ENCODE measurements at places on chromosomes 2 and 18.

DNA sequence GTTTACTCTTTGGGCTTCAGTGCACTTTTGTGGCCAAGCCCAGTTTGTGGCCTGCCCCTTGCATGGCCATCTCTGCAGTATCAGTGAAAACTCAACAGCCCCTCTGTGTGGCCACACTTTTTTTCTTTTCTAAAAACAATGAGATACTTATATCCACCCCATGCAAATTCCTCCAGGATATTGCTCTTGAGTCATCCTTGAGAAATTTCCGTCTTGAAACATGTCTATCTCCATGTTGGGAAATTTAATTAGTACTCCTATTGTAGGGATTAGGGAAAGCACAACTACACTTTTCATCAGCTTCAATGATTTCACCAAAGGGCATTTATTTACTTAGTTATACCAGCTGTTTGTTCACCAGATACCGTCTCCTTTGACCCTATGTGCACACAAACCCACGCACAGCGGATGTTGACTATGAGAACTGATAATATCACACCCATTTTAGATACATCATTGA, 993.1 kb downstream of the TSN start:
- peak; percentile 26 for DNase-seq

DNA sequence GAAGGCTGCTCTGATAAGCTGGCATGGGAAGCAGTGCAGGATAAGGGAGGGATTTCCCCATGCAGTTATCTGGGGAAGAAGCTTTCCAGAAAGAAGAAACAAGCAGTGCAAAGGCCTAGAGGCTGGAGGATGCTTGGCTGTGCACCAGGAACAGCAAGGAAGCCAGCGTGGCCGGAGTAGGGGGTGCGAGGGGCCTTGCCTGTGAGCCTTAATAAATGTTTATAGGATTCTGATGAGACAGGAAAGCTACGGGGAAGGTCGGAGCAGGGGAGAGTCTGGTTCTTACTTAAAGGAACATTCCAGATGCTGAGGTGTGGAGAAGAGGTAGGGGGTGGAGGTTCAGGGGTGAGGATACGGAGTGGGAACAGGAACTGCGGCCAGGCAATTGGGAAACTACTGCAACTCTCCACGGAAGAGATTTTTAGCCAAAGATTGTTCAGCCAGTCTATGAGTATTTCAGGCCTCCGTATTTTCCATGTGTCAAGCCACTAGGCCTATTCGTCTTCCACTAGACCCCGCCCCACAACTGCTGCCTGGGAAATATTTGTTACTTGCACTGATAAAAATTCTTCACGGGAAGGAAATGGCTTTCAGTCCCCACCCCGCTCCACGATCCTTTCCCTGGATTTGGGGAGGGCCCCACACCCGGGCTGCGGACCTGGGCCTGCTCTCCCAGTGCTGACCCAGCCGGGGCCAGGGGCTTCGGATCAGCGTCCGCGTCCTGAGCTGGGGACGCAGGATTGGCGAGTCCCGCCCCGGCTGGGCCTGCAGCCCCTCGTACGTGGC, 516 bp downstream of the EIF2AK2 start:
- DNase-seq, result no peak

GRCh38 chr2:11738589-11739436, 7.6 kb upstream of the LPIN1 start:
- no peak for DNase-seq

DNA sequence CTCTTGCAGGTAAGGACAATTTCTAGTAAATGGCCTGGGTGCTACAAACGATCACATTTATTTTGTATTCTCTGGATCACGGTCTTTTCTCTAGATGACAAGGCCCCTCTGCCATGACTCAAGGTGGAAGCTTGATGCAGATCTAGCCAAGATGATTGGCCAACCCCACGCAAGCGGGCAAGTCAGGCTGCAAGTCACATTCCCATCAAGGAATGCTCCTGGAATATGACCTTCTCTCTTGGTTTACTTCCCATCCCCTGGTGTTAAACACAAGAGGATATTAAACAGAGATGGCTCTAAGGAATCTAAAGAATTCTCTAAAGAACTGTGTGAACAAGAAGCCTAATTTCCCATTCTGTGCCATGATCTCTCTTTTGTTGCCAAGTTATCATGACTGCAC, 97.3 kb upstream of the SERPINE2 start:
- DNase-seq, result no peak

DNA sequence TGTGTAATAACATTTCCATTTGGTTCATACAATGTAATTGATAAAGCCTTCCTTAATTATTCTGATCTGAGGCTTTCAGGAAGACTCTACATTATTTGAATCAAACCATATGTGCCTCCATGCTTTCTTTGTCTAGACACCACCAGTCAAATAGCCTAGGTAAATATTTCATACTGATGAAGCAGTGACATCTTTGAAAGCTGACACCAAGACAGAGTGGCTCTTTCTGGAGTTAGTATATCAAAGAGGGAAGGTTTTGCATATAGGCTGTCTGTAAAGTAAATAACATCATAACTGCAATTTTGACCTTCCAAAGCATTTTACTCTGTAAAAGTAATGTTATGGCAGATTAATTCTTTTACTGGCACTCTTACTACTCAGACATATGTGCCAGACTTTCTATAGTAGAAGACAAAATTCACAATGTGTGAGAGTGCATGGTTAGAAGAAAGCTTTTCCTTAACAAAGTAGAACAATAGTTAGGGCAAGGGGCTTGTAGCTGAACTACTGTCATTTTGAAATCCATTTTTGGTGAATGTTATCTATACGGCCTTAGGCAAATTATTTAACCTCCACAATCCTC, 177.3 kb downstream of the ERBB4 start:
- DNase-seq, result no peak

DNA sequence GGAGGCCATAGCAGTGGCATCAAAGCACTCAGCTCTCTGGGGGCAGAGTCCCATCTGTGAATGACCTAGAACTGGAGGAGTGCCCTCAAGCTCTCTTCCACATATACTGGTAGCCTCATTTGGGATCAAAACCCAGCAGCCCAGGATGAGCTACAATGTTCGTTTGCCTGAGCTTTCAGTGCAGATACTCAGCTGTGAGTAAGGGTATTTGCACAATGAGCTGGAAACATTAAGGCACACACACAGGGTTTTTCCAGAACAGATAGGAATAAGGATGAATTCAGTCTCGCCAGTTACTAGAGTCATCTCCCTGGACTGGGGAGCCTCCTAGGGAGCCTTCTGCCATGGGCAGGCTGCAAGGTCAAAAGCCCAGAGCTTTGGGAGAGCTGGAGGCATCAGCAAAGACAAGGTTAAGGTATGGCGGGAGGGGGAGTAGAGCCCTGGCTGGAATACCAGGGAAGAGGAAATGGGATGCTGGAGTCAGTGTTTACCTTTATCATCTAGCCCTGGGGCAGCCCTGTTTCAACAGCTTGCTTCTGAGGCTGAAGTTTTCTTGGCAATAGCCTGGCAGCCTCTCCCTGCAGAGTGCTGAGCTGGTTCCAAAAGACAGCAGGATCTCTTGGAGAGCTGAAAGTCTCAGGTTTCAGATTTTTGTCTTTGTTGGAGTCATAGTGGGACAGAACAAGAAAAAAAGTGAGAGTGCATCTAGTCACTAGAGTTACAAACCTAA, 187.7 kb downstream of the LOXHD1 start:
- DNase-seq, result no peak

GRCh38 chr18:31586616-31587015, 5.1 kb upstream of the TTR start:
- no peak for DNase-seq
